Stimulated activated CD4-positive, alpha-beta T cell treated with anti-CD3 and anti-CD28 coated beads, Interleukin-2, amount 100 ng/mL, for 24 hours (primary cell): ENCODE measurements at places on chromosomes 16 and 17.

DNA sequence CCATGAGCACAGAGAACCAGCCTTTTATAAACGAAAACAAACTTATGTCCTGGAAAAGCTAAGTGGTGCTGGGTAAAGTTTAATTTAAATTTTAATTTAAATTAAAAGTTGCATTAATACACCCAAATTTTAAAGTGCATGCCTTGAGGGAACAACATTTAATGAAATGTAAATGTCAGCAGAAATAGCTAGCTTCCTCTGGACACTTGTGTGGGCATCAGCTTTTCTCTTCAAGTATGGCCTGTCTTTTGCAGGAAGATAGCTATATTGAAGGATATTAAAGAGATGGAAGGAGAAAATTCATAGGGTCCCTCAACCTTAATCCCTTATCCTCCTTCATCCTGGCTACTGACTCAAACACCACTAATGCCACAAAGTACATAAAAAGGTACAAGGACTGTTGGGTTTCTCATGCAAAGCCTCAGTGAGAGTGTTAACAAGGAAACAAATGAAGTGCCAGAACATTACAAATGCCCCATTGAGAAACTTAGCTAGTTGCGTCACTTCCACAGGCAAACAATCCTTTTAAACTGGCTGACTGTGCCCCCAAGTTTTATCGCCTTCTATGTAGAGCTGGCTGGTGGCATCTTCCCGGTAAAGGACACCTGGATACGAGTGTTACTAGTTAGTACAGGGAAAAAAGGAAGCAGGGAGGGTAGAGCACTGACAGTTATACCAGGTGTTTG is 14.1 kb downstream of the PHF12 start:
- no peak for DNase-seq

- no peak for DNase-seq
Measured at GRCh38 chr16:14280541-14280940, 209.4 kb downstream of the MRTFB start.

DNA sequence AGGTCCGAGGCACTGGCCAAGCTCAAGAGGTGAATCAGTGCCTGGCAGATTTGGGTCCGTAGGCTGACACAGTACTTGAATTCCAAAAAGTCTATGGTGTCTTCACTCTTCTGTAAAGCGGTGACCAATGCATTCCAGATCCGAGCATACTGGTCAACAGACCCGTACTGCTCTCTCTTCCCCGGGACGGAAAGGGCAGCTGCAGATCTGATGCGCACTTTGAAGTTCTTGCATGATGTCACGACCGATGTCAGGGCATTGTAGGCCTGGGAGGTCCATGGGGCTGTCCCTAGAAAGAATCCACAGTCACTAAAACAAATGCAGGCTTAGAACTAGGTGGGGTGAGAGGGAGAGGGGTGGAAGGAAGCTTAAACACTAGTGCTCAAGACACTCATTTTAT is 34.9 kb downstream of the HEATR6 start:
- DNase-seq: no peak

DNA sequence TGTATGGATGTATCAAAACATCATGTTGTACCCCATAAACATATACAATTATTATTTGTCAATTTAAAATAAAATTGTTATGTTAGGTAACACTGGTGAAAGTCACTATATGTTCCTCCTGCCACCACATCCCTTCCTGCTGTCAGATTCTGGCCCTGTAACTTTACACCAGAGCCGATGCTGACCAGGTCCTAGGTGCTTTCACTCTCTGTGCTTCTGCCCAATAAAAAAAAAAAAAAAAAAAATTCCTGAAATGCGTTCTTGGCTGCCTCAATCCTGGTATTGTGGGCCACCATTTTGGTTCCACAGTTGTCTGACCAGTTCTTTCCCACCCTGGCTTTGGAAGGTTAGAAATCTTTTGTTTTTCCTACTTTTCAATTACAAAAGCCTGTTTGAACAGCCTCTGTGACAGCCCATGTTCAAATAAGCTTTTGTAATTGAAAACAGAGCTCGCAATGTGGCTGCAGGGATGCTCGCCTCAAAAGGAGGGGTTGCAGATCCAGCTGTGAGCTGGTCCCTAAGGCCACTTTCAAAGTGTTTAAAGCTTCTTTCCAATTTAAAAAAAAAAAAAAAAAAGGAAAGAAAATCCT is 831.0 kb upstream of the EEF2KMT start:
- DNase-seq: no peak

- DNase-seq: no peak
Measured at GRCh38 chr17:45663772-45664171, 120.3 kb upstream of the CRHR1 start.

- no peak for DNase-seq
Measured at GRCh38 chr17:38872027-38872511, 2.2 kb downstream of the LASP1 start.
